ENCODE measurements at places on chromosomes 5 and 9. TPM values are rescaled to one million over a fixed set of nuclear protein-coding genes. Genes with fewer than 3 reads are reported as not detected.

Gene DIRAS2
- not detected for total RNA-seq

DNA sequence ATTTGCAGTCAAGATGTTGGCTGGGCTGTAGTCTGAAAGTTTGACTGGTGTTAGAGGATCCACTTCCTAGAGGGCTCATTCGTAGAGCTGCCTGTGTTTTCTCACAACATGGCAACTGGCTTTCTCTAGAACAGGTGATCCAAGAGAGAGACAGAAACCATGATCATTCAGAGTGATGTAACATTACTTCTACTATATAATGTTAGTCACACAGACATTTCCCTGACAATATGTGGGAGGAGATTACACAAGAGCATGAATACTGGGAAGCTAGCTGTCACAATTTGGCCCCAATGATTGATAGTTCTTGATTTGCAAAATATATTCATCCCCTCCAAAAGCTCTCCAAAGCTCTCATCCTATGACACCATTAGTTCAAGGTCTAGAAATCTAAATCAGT is 10.9 kb upstream of the TMEM161B start:
- no peaks in the 10 kb centered on the region for H3K4me1 ChIP-seq
- H3K27ac ChIP-seq = no peak overlapping the region
- peaks cover 7% of the 10 kb centered on the region for H3K36me3 ChIP-seq
- H3K4me3 ChIP-seq = no peak overlapping the region
- DNase-seq = peak; percentile 1

DNA sequence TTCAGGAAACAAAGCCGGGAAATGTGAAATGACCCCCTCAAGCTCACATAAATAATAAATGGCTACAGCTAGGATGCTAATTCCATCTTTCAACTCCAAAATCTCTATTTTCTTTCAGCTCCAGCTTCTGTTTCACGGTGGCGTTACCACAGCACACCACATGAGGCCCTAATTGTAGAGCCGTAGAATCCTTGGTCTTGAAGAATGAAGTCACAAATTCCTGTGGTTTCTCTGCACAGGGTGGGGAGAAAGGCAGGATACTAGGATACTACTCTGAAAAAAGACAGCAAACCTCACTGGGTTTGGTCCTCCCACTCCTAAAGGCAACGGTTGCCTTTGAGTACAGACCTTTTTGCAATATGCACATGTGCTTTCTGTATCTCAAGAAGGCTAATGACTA is 13.9 kb upstream of the RARS1 start:
- H3K4me1 ChIP-seq = no peaks in the 10 kb centered on the region
- H3K27me3 ChIP-seq = no peaks in the 10 kb centered on the region
- DNase-seq = peak; percentile 45
- no peaks in the 10 kb centered on the region for H3K36me3 ChIP-seq
- no peak overlapping the region for H3K27ac ChIP-seq

GRCh38 chr9:93036887-93037475 is 21.5 kb upstream of the SUSD3 start:
- no peaks in the 10 kb centered on the region for H3K27me3 ChIP-seq
- no peaks in the 10 kb centered on the region for H3K4me1 ChIP-seq
- no peak overlapping the region for H3K27ac ChIP-seq
- no peak overlapping the region for H3K4me3 ChIP-seq
- DNase-seq = no peak

GRCh38 chr9:105051897-105052296 is 123.9 kb upstream of the ABCA1 start:
- no peak overlapping the region for H3K27ac ChIP-seq
- DNase-seq = no peak
- H3K4me3 ChIP-seq = no peak overlapping the region
- peaks cover 67% of the 10 kb centered on the region for H3K27me3 ChIP-seq
- H3K4me1 ChIP-seq = peaks cover 4% of the 10 kb centered on the region
- H3K36me3 ChIP-seq = no peaks in the 10 kb centered on the region

GRCh38 chr9:1531424-1531823 is 481.3 kb downstream of the DMRT2 start:
- DNase-seq = no peak
- H3K27me3 ChIP-seq = no peaks in the 10 kb centered on the region
- H3K27ac ChIP-seq = no peak overlapping the region
- H3K4me1 ChIP-seq = no peaks in the 10 kb centered on the region
- no peak overlapping the region for H3K4me3 ChIP-seq

DNA sequence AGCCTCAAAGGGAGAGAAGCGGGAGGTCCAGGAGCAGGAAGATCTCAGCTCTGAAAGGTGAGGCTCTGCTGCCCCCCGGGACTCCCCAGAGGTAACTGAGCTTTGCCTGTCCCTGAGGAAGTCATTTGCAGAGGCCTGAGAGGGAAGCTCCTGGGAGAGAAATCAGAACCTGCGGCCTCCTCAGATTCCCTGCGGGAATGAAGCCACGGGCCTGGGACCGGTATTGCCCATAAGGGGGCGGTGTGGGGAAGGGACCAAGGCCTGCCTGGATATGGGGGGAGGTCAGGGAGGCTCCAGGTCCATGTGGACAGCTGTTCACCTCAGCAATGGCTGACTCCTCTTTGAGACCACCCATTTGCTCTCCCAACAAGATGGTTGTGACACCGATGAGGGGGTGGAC is 1.3 kb downstream of the SPATA31E1 start:
- no peaks in the 10 kb centered on the region for H3K4me1 ChIP-seq
- no peak overlapping the region for H3K4me3 ChIP-seq
- DNase-seq = no peak

DNA sequence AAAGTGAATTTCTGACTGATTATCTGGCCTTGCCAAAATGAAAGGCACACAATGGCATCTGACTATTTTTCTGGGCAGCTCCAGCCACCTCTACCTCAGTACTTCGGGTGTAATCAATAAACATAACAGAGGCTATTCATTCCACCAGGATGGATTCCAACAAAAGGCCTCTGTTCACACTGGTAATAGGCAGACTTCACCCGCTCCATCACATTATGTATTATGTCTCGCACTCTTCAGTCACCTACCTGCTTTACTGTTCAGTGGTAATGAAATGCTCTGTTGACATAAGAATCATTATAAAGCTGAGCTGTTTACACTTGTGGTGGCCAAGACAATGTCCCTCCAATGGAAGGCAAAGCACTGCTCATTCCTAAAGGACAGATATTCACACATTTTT is 1333.7 kb upstream of the WWC1 start:
- no peaks in the 10 kb centered on the region for H3K4me1 ChIP-seq
- H3K27me3 ChIP-seq = no peaks in the 10 kb centered on the region
- no peak overlapping the region for H3K4me3 ChIP-seq
- no peak for DNase-seq
- H3K27ac ChIP-seq = no peak overlapping the region
- no peaks in the 10 kb centered on the region for H3K36me3 ChIP-seq

GRCh38 chr5:147188200-147189108 is 46.4 kb upstream of the STK32A start:
- peak; percentile 76 for DNase-seq
- H3K27me3 ChIP-seq = peaks cover 24% of the 10 kb centered on the region
- H3K36me3 ChIP-seq = no peaks in the 10 kb centered on the region
- no peak overlapping the region for H3K27ac ChIP-seq
- no peaks in the 10 kb centered on the region for H3K4me1 ChIP-seq

Gene CDC20B
- not detected for total RNA-seq

DNA sequence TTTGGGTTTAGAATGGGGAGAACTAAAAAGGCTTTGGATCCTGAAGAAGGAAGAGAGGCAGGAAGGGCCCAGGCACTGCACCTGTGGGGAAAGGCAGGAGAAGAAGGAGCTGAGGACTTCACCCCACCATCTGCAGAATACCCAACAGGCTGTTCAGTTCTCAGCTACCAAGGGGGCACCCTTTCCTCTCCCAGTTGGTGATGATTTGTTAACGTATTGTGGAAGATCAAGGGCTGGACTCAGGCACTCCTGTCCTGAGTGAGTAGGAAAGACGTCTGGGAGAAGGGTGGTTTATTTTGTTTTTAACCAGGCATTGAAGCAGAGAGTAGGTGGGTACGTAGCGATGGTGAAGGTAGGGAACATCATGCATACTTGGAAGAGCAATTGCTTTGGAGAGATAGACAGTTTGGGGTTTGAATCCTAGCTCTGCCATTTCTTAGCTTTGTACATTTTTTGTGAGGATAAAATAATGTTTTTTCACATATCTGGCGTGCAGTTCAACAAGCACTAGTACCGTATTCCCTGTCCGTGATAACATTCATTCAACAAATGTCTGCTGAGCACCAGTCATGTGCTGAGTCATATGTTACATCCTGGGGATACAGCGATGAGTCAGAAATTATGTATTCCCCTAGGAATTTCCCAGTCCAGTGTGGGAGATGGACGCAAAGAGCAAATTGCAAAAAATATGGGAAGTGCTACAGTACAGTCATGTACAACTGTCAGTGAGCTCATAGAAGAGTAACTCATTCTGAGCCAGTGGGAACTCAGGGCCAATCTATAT is 2.1 kb downstream of the MSANTD3 start:
- no peak overlapping the region for H3K27ac ChIP-seq
- no peaks in the 10 kb centered on the region for H3K36me3 ChIP-seq
- peak; percentile 83 for DNase-seq

- H3K4me3 ChIP-seq = no peak overlapping the region
- no peaks in the 10 kb centered on the region for H3K4me1 ChIP-seq
- H3K27ac ChIP-seq = no peak overlapping the region
- no peaks in the 10 kb centered on the region for H3K27me3 ChIP-seq
Observed at GRCh38 chr5:172497591-172498255, 43.4 kb upstream of the SH3PXD2B start.

- H3K4me1 ChIP-seq = peaks cover 11% of the 10 kb centered on the region
- H3K4me3 ChIP-seq = no peak overlapping the region
- no peaks in the 10 kb centered on the region for H3K36me3 ChIP-seq
- H3K27me3 ChIP-seq = no peaks in the 10 kb centered on the region
- no peak for DNase-seq
- H3K27ac ChIP-seq = no peak overlapping the region
Observed at GRCh38 chr9:93226819-93227218, 42.9 kb downstream of the WNK2 start.

GRCh38 chr5:72223371-72223770 is 96.7 kb downstream of the MRPS27 start:
- DNase-seq = no peak
- no peak overlapping the region for H3K27ac ChIP-seq
- no peak overlapping the region for H3K4me3 ChIP-seq
- no peaks in the 10 kb centered on the region for H3K27me3 ChIP-seq
- no peaks in the 10 kb centered on the region for H3K4me1 ChIP-seq
- H3K36me3 ChIP-seq = peaks cover 58% of the 10 kb centered on the region

Gene TUSC1
- not detected for total RNA-seq

Gene PCDHA7
- 3.8 TPM for total RNA-seq

GRCh38 chr5:156312897-156313694 is 13.9 kb upstream of the SGCD start:
- H3K27ac ChIP-seq = no peak overlapping the region
- H3K4me3 ChIP-seq = no peak overlapping the region
- no peaks in the 10 kb centered on the region for H3K36me3 ChIP-seq
- H3K27me3 ChIP-seq = no peaks in the 10 kb centered on the region
- no peak for DNase-seq
- H3K4me1 ChIP-seq = no peaks in the 10 kb centered on the region

GRCh38 chr9:126501383-126502331 is 112.1 kb upstream of the LMX1B start:
- no peak for DNase-seq
- no peak overlapping the region for H3K27ac ChIP-seq
- H3K4me3 ChIP-seq = no peak overlapping the region
- no peaks in the 10 kb centered on the region for H3K36me3 ChIP-seq
- no peaks in the 10 kb centered on the region for H3K27me3 ChIP-seq
- no peaks in the 10 kb centered on the region for H3K4me1 ChIP-seq

Gene DDX4
- total RNA-seq = not detected

Data from A673 (cell line).